MG63 (cell line): ENCODE measurements at places on chromosomes 5 and 9. TPM values are rescaled to one million over a fixed set of nuclear protein-coding genes. Genes with fewer than 3 reads are reported as not detected.

EFNA5 gene
- 0.56 and 0.79 TPM in 2 replicates for total RNA-seq

MAMDC4 gene
- 0.44 and 0.63 TPM in 2 replicates for total RNA-seq

OR1Q1 gene
- not detected in 2 replicates for total RNA-seq

PTGER4 gene
- 1.2 and 2.1 TPM in 2 replicates for total RNA-seq

PCDHB8 gene
- not detected in 2 replicates for total RNA-seq

DBH gene
- total RNA-seq: not detected in 2 replicates

HRCT1 gene
- total RNA-seq: 95.0 and 617 TPM in 2 replicates

ELOVL7 gene
- total RNA-seq: 0.07 and 0.13 TPM in 2 replicates

UBLCP1 gene
- 32.3 and 43.1 TPM in 2 replicates for total RNA-seq

GRCh38 chr9:133139246-133140173 lies 18.5 kb upstream of the RALGDS start:
- DNase-seq: no peak

DNA sequence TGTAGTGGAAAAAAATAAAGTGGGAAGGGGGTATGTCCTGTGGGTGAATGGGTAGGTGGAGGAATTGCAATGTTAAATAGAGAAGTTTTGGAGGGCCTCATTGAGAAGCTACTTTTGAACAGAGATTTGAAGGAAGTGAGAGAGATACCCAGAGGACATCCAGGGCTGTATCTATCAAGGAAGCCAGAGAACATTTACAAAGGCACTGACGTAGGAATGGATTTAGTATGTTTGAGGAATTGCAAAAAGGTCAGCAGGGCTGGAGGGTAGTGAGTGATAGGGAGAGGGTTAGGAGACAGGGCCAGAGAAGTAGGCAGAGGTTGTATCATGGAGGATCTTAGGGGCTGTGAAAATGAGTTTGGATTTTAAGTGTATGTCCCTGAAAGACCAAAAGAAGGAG lies 13.9 kb downstream of the PTTG1 start:
- DNase-seq: no peak

GRCh38 chr9:3074247-3074646 lies 230.4 kb upstream of the PUM3 start:
- no peak for DNase-seq

- no peak for DNase-seq
Measured at GRCh38 chr9:110969971-110970386, 68.3 kb downstream of the LPAR1 start.

DNA sequence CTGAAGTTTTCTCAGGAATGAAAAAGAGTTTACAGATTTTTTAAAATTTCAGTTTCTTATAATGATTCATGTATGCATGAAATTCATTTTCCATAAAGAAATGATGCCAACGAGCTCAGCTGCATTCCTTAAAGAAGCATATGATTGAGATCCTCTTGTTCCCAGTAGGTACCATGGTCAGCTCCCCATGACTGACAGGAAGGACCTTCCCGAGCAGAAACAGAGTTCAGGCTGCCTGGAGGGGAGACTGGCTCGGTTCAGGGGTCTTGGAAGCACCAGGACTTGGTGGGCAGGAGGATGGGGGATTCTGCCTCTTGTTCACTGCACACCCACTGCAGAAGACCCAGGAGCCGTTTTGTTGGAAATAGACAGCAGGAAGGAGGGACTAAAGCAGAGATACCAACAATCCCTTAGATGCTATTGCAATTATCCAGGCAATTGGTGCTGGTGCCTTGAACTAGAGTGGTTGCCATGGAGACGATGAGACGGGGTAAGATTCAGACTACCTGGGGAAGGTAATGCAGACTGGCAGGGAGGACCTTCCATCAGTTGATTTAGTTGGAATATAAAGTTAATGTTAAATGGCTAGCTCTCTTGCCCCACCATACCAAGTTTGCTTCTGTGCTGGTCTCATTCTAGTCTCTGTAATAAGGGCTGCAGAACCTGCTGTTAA lies 447.8 kb downstream of the MTRR start:
- DNase-seq: no peak

DNA sequence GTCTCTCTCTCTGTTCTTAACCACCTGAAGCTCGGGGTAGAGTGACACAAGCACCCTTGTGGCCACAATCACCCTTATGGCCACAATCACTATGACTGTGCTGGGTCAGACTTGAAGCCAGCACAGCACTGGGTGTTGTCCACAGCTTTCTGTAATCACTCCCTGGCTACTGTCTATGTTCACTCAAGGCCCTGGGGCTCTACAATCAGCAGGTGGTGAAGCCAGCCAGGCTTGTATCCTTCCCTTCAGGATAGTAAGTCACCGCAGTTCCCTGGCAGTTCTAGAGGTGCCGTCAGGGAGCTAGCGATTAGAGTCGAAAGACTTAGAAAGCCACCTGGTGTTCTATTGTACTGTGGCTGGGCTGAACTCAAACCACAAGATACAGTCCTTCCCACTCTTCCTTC lies 44.2 kb downstream of the GDA start:
- DNase-seq: no peak

DNA sequence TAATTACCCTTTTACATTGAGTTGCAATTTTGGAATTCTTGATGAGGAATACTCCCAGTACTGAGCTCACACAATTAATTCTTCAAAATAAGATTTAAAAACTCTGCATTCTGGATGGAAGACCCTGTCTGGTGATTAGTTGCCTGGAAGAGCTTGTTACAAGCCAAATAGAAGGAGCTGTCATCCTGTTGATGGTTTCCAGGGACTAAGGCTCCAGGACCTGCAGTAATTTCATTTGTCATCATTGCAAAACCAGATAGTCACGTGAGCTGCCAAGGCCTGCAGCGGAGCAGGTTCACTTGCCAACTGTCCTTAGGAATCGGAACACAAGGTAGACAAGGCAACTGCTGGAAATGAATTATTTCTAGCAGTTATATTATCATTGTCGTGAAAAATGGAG lies 597.7 kb downstream of the CCDC171 start:
- no peak for DNase-seq

- DNase-seq: no peak
Measured at GRCh38 chr5:139848508-139849100, 53.0 kb downstream of the PSD2 start.

GRCh38 chr5:181234455-181235306 lies 9.0 kb downstream of the RACK1 start:
- no peak for DNase-seq

DNA sequence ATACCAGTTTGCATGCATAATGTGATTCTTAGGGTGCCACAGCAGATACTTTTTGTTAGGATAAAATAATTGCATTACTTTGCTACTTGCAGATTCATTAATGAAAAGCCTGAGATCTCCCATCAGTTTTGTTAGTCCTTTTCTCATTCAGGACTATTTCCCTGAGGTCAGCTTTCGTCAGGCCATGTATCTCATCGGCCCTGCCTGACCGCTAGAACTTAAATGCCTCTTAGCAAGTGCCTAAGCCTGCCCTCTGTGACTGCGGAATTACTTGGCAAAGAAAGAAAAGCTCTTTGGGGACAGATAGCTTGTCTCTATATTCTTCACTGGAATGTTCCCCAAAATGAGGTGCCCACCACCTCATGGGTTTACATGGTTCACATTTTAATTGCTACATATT lies 147.8 kb downstream of the KCTD16 start:
- no peak for DNase-seq

DNA sequence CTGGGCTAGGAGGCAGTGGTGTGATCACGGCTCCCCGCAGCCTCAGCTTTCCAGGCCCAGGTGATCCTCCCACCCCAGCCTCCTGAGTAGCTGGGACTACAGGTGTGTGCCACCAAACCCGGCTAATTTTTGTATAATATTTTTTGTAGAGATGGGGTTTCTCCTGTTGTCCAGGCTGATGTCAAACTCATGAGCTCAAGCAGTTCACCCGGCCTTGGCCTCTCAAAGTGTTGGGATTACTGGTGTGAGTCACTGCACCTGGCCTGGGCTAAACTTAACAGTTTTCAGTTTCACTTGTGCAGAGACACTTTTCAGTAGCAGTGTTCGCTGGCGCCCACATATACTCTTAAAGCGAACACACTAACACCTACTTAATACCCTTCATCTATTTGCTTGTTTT lies 205.6 kb upstream of the ZNF608 start:
- DNase-seq: peak; percentile 27

GRCh38 chr9:14323083-14323971 lies 9.4 kb upstream of the NFIB start:
- no peak for DNase-seq

DNA sequence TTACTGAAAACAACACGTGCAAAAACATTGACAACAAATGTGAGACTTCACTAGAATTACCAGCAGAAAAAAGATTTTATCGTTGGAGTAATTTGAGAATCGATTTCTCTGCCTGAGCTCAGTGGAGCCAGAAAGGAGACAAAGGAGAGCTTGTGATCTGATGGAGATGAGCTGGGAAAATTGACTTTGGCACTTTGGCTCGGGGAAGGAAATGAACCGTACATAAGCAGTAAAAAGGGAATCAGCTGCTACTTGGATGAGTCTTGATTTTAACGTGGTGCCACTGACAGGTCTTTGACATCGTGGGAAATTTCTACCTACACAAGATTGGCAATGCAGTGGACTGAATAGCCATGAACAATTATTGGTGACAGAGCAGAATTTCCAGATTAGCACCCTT lies 244.7 kb upstream of the RPS23 start:
- DNase-seq: no peak

GRCh38 chr5:116032094-116032517 lies at the start of gene ARL14EPL:
TSS of gene ARL14EPL (plus strand) at chr5:116032472. CDS start at chr5:116051466, 18,994 bp downstream.
- DNase-seq: peak; percentile 90

DNA sequence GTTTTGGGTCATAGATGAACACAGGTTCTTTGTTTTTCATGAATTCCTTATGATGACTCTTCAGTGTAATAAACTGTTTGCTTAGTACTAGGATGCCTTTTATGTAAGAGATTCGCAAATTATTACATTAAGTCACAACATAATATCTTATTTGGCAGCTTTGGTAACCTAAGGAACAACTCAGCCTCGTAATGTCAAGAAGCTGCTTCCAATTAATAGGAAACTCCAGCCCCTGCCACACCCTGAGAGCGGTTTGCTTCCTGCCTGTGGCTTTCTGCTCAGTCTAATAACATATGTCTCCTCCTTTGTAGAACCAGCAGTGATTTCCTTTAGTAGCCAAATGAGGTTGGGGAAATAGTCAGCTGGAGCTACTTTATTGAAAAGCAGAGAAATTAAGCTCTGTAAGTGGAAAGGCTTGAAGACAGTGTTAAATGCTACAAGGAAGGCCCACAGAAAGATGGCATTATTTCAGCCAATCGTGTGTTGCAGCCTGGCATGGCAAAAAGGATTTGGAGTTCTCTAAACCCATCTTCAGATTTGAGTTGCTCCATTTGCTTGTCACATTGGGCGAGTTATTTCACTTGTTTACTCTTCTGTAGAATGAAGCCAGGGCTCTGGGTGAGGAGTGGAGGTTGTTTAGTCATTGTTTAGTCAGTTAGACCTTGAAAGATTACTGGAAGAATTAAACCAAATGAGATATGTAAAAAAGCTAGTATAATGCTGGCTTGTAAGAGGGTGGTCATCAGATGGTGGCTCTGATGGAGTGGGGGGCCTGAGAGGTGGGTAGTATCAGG lies 54.1 kb downstream of the MTAP start:
- DNase-seq: no peak

- no peak for DNase-seq
Measured at GRCh38 chr9:116372786-116373185, 219.2 kb downstream of the PAPPA start.

GRCh38 chr9:109935406-109936087 lies 155.5 kb downstream of the PALM2AKAP2 start:
- no peak for DNase-seq

DNA sequence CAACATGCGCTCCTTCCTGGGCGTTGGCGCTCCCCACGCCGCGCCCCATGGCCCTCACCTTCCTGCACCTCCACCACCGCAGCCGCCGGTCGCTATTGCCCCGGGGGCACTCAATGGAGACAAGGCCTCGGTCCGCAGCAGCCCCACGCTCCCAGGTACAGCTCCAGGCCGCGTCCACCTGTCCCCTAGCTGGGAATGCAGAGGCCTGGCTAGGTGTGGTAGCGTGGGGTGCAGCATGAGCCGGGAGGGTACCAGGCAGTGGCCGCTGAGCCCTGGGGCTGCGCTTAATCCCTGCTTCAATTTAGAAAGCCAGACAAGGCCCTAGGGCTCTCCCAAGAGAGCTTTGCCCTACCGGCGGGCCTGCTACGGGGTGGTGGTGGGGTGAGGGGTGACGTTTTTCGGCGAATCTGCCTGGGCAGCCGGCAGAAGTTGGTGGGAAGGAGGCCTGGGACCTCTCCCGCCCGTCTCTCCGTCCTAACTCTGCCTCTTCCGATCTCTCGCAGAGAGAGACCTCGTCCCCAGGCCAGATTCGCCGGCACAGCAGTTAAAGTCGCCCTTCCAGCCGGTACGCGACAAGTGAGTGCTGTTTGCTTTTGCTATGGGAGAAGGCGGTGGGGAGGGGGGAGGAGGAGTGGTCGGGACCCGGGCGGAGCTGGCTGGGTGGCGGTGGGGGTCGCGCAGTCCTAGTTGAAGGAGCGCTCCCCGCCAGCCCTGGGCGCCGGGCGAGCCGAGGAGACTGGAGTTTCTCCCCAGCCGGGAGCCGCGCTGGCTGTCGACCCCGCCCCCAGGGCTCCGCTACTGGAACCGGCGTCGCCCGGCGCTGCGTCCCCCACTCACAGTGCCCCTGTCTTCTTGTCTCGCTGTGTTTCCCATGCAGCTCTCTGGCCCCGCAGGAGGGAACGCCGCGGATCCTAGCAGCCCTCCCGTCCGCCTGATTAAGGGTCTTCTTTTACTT lies 4.8 kb downstream of the IRX1 start:
- DNase-seq: no peak

GRCh38 chr5:145015146-145015545 lies 820.0 kb downstream of the PRELID2 start:
- no peak for DNase-seq

- DNase-seq: no peak
Measured at GRCh38 chr5:8892926-8893325, 652.9 kb downstream of the SEMA5A start.

DNA sequence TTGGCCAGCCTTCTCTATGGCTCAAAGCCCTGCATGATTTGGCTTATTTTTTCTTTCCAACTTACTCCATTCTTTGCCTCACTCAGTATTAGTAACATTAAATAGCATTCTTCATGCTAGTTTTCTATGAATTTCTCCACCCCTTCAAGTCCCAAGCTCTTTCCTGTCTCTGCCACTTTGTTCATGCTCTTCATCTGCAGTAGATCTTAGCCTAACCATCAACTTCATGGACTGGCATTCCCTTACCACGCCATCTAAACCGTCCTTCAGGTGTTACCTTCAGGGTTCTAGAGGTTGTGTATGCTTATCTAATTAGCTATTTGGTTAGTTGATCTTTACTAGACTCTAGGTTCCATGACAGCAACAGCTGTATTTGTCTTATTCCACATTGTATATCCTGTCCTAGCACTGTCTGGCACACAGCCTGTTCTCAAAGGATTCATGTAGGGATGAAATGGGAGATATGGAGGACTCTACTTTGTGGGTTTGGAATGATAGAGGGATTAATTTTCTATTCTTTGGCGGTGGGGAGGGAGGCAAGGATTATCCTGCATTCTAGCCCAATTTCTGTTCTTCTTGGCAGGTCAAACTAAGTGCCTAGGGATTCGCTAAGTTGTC lies 26.4 kb downstream of the TMEM167A start:
- DNase-seq: no peak

DNA sequence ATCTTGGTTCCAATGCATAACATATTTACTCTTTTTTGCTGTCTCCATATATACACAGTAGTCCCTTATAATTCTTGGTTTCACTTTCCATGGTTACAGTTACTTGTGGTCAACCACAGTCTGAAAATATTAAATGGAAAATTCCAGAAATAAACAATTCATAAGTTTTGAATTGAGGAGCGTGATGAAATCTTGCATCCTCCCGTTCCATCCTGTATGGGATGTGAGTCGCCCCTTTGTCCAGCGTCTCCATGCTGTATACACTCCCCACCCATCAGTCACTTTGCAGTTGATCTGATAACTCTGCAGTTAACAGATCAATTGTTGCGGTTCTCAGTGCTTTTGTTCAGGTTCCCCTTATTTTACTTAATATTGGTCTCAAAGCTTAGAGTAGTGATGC lies 11.5 kb upstream of the FAF2 start:
- DNase-seq: no peak
